ENCODE measurements at places on chromosomes 12 and 14.

DNA sequence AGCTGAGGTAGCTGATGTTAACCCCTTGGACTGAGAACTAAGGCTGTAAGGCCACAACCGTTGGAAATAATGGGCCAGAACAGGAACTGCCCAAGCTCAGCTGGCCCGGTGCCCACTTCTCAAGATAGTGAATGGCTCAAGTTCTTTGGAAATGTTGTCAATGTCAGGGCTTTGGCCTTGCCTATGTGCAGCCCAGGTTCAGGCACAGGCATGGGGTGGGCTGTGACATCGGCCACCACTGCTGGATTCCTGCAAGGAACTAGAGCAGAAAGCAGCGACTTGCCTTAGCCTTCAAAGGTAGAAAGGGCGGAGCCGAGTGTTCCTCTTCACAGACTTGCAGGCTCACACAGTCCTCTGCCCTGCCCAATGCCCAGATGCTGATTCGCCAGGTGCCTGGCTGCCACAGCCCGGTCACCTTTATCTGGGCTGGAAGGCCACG, 291.2 kb downstream of the ZFP36L1 start:
- DNase-seq = peak; percentile 17

GRCh38 chr12:131120831-131121271, 167.1 kb downstream of the ADGRD1 start:
- no peak for DNase-seq

- no peak for DNase-seq
Observed at GRCh38 chr14:60170948-60171347, 5.8 kb upstream of the DHRS7 start.

GRCh38 chr12:81043979-81044740, 33.7 kb upstream of the ACSS3 start:
- no peak for DNase-seq

DNA sequence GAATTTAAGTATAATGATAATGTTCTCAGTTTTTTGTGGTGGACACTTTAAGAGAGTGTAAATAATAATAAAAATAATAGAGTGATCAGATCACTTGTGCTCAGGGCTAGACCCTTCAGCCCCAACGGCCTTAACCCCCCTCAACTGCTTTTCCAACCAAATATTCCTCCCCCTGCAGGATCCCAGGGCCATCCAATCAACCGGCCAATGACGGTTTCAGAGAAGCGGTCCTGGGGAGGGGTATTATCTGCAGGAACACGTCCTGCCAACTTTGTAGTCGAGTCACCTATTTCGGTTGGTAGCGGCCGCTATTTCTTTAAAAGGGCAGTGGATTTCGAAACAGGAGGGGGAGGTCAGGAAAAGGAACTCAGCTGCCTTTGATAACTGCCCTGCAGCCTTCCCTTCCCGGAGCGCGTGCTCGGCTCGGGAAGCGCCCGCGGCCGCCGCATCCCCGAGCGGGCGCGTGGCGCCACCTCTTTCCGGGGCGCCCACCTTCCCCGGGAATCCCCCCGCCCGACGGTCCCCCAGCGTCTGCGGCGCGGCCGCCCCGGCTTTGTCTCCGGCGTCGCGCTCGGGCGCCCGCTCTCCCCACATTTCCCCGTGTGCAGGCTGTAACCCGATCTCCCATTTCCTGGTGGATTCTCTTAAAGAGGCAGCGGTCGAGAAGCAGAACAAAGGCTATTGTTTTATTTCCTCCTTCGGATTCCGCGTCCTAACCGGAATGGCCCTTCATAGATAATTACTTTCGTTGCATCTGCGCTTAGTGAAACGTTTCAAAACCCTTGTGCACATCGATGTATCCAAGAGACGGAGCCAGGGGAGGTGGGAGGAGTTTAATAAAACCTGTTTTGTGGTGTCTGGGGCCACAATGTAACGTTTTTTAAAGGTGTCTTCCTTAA, 711 bp upstream of the ETV6 start:
- DNase-seq = peak; percentile 83

DNA sequence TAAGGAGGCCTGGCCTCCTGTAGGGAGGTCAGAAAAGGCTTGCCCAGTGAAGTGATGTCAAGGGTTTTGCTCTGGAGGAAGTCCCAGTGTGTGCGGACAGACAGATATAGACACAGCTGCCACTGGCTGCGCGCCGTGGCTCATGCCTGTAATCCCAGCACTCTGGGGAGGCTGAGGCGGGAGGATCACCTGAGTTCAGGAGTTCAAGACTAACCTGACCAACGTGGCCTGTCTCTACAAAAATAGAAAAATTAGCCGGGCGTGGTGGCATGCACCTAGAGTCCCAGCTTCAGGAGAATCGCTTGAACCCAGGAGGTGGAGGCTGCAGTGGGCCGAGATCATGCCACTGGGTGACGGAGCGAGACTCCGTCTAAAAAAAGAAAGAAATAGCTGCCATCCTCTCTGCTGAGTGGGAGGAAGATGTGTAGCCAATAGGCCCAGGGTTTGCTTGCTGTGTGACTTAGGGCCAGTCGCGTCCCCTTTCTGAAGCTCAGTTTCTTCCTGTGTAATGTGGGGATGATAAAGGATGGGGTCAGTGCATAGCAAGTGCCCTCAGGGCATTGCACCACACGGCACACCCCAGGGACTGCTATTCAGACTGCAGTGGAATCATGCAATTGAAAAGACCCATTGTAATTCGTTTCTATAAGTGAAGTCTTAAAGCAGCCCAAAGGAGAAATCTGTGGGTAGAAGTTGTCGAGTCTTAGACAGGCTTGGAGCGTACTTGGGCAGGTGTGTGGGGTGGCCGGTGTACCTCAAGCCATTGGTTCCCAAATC, 18.7 kb upstream of the MLEC start:
- no peak for DNase-seq

- DNase-seq = no peak
Observed at GRCh38 chr12:61584943-61585342, 675.3 kb upstream of the USP15 start.

GRCh38 chr14:101241807-101242278, 319.5 kb upstream of the DIO3 start:
- DNase-seq = no peak

DNA sequence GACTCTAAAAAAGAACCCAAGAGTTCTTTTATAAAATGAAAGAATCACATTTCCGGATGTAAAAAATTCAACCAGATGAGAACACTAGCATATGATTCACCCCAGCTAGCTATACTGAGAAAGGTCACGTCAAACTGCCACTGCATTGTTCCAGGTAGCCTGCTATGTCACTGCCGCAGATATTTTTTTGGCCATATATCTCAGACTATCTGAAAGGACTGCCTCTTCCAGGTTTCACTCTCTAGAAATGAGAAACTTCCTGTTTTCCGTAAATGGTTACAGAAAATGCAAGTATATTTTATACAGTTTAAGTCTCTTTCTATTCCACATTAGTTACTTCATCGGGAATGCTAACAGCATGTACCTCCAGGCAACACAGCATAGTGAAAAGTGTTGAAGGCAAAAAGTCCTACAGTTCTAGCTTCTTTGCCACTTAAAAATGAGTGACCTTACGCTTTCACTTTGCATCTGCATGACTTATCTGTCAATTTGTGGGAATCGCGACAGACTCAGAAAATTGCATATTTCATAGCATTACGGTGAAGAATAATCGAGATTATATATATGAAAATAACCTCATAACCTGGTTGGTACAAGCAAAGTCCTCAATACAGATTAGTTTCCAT, 105.2 kb downstream of the MED13L start:
- DNase-seq = peak; percentile 11

GRCh38 chr14:33972583-33973081, 21.8 kb upstream of the EGLN3 start:
- DNase-seq = no peak

DNA sequence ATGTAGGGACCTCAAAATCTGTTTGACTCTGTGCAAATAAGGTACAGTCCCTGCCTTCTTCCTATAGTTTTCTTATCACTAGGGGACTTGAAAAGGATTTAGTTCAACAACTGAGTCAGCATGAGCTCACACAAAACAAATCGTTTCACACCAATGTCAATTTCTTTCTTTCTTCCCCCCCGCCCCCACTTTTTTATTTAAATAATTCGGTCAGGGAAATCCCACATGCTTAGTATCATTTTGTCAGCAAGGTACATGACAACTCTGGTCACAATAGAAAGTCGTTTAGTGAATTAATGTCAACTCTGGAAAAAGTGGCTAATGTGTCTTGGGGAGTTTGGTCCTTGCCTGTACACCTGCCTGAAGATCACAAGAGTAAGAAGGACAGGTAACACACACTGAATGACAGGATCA, 232.2 kb upstream of the PLEKHG7 start:
- DNase-seq = no peak

DNA sequence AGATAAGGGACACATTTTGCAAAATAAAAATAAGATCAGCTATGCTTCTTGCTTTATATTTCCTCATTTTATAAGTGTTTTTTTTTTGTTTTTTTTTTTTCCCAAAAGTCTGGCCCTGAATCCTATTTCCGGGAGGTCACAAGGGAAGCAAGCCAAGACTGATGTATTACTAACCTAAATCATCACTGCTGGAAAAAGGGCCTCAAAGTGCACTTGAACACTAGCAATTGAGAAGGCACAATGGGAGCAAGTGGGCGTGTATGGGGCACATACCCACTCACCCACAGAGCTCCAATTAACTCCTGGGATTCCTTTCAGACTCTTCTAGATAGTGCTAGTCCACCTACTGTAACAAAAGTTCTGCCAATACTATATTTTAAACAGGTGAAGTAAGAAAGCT, 58.8 kb downstream of the STON2 start:
- DNase-seq = no peak

GRCh38 chr12:123264642-123265041, 7.0 kb downstream of the CDK2AP1 start:
- no peak for DNase-seq

GRCh38 chr12:102740141-102740955, 176.7 kb downstream of the PAH start:
- no peak for DNase-seq

DNA sequence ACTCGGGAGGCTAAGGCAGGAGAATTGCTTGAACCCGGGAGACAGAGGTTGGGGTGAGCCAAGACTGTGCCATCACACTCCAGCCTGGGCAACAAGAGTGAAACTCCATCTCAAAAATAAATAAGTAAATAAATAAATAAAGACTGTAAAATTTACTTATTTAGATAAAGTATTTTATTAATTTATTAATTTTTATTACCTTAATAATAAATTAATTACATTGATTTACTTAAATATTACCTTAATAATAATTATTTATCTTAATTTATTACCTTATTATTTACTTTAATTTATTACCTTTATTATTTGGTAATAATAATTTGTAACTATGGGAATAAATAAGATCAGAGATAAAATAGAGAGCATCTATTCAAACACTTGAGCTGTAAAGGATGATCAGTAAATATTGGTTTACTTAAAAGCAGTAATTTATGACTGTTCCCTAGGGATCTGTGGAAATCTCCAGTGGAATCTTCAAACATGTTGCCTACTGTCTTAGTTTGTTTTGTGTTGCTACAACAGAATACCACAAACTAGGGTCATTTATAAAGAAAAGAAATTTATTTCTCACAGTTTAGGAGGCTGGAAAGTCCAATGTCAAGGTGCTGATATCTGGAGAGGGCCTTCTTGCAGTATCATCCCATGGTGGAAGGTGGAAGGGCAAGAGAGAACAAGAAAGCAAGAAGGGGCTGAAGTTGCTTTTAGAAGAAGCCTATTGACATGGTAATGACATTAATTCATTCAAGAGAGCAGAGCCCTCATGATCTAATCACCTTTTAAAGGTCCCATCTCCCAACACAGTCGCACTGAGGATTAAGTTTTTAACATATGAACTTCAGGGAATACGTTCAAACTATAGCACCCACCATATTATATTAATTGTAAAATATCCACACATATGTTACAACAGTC, 37.1 kb downstream of the SOCS2 start:
- DNase-seq = no peak

GRCh38 chr14:58912287-58912686, 274.5 kb downstream of the DACT1 start:
- no peak for DNase-seq

DNA sequence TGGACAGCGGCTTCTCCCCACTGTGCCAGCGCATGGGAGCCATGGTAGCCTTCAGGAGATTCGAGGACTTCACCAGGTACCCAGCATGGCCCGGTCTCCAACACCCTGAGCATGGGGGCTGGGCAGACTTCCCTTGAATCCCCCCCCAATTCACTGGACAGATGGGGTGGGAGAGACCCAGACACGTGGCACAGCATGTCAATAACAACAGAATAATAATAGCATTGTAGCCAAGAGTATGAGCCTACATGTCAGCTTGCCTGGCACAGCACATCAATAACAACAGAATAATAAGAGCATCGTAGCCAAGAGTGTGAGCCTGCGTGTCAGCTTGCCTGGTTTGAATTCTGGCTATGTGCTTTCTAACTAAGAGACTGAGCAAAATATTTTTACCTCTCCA, 76.4 kb downstream of the FOXN4 start:
- DNase-seq = no peak

GRCh38 chr14:93965287-93965821, 11.0 kb downstream of the ASB2 start:
- DNase-seq = peak; percentile 41

DNA sequence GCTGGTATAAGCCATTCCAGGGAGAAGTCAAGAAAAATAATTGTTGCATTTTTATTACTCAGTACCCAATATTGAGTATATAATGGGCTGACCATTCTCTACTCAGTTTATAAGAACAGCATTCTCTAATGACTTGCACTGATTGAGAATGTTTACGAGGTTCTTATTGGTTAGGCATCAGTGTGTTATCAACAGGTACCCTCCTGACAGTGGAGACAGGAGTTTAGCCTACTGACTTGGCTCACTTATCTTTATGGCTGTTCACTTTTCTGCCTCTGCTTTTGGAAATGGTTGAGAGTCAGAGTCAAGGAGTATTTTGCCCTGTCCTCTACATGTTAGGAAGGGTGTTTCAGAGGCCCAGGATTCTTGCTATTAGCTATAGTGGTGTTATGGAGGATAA, 228.0 kb upstream of the RGS6 start:
- DNase-seq = no peak

DNA sequence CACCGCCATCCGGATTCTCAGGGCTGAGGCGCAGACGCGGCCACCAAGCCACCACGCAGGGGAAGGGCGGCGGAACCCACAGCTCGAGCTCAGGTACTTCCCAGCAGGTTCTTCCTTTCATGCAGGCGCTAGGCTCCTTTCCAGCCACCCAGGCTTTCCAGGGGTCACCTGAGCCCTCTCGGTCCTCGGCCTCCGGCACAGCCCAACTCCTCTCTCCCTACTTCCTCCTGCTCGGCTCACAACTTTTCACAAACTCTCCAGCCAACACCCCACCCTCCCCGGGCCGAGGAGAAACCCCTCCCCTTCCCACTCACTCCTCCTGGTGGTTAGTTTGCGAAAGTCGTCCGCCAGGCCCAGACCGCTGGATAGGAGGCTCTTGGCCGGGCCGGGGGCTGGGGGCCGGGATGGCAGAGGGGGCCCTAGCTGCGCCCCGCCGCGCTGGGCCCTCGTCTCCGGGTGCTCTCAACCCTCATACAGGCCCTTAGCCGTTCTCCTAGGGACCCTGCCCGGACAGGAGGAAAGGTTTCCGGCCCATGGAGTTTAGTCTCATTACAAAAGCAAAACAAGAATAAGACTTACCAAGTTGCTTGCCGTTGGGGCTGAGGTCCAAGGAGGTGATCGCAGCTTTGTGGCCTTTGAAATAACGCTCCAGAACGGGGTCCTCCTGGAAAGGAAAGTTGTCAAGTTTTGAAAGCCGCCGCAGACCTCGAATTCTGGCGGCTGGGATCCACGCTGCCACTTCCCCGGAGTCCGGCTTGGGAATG, at the start of gene GALNT4:
GALNT4 (minus strand) TSS at position 256 of the 764 bp plus-strand sequence; CDS start at position 9, 247 bp downstream.
- peak; percentile 90 for DNase-seq

Data from inflammatory macrophage (primary cell).